Effector memory CD8-positive, alpha-beta T cell (primary cell): ENCODE measurements at places on chromosomes 16 and 17.

GRCh38 chr17:69883120-69883519 lies 191.9 kb upstream of the KCNJ16 start:
- DNase-seq: no peak

GRCh38 chr17:7851438-7852261 lies 3.2 kb upstream of the TMEM88 start:
- DNase-seq: peak; percentile 94

DNA sequence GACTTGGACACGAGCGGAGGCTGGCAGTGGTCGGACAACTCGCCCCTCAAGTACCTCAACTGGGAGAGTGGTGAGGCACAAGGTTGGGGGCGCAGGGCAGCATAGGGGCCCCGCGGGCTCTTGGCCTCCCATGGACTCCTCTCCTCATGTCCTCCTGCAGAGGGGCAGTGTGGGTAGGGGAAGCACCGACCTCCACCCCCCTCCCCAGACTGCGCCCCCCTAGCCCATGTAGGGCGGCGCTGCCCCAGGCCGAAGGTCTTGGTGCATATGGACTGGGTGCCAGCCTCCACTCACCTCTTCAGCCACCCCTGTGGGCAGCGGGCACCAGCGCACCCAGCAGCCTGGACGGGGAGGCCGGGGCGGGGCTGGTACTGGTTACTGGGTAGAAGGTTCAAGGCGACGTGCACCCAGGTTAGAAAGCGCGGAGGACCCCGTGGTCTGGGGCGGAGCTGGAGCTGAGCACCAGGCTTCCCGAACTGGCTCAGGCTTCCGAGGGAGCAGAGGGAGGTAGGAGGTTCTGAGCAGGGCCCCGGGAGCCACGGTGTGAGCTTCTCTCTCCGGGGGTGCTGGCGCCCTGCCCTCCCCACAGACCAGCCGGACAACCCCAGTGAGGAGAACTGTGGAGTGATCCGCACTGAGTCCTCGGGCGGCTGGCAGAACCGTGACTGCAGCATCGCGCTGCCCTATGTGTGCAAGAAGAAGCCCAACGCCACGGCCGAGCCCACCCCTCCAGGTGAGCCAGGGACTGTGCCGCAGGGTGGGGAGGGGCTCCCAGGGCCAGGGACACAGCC lies 39.5 kb downstream of the MRC2 start:
- no peak for DNase-seq

GRCh38 chr17:18250708-18251107 lies 7.8 kb downstream of the FLII start:
- no peak for DNase-seq

DNA sequence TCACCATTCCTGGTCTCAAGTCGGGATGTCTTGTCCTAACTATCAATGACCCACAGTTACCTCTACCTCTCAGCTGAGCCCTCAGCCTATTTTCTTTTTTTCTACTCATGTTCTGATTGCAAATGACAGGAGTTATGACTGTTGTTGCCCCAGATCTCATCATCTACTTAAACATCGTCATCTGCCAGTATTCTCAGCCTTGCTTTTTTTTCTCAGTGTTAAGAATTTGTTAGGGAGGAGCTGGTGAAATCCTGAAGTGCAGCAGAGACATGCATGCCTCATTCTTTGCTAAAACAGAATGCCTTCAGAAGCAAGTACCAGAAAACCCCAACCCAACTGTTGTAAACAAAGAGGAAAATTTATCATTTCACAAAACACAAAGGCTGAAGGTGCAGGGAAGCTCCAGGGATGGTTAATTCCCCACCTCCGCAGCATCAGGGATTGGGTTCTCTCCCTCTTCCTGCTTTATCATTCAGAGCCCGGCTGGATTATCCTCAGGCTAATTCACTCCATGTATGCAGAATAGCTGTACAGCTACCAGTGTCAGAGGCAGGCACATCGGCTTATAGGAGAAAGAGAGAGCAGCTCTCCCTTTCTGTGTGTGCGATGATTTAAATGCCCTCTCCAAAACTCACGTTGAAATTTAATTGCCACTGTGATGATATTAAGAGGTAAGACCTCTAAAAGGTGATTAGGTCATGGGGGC lies 540.8 kb upstream of the HSBP1 start:
- DNase-seq: no peak

GRCh38 chr17:37116671-37117185 lies 168.0 kb downstream of the AATF start:
- no peak for DNase-seq

DNA sequence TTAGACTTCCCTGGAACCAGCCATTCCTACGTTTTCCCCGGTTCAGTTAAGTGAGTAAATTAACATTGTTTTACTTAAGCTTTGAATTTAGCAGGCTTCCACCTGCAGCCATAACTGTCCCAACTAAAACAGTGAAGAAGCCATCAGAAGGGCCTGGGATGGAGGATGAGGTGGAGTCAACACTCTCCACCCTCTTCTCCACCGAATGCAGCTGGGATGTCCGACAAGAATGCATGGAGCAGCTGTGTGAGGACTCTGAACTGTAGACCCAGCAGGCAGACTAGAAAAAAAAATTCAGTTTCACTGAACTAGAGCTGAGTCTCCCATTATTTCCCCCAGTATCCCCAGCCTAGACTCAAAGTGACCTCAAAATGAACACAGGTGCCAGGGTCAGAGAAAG lies 114.8 kb downstream of the C16orf95 start:
- no peak for DNase-seq

DNA sequence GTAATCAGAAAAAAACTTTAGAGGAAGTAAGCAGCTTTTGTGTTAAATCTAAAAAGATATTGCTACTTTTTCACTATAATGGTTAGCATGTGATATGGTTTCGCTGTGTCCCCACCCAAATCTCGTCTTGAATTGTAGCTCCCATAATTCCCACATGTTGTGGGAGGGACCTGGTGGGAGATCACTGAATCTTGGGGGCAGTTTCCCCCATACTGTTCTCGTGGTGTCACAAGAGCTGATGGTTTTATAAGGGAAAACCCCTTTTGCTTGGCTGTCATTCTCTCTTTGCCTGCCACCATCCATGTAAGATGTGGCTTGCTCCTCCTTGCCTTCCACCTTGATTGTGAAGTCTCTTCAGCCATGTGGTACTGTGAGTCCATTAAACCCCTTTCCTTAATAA lies 117.1 kb downstream of the KCNJ2 start:
- DNase-seq: no peak

- DNase-seq: no peak
These were observed 1.6 kb upstream of the SMTNL2 start for GRCh38 chr17:4582691-4583090.

GRCh38 chr16:79562166-79562823 lies 38.2 kb downstream of the MAF start:
- no peak for DNase-seq

GRCh38 chr16:58046936-58047335 lies 21.4 kb downstream of the MMP15 start:
- DNase-seq: no peak

GRCh38 chr17:64157669-64158180 lies 27.8 kb upstream of the ERN1 start:
- DNase-seq: no peak

DNA sequence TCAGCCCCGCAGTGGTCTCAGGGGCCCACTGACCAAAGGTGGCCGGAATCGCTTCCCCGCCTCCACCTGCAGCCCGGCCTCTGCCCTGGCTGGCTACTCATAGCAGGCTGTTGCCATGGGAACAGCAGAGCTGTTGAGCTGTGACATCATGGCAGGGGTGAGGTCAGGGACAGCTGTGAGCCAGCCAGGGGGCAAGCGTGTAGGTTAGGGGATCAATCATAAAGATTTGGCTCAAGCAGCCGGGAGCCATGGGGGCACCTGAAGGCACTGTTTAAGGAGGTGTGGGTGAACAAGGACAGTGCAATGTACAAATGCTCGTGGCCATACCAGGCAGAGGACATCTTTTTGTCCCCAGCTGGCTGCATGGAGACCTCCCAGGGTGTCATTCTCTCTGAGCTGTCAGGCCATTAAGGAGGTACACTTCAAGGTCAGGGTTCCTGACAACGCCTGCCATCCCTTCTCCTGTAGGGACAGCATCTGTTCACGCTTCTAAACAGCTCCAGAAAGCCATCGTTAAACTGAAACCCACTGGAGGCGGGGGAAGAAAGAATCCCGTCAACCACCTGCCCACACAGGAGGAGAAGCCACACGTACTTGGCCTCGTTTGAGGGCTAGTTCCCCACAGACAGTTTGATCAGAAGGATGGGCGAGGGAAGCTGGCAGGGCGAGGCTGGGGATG lies at the start of gene CEP295NL:
Gene CEP295NL (minus strand): TSS at position 101 of the 679 bp plus-strand sequence. CDS start 1,373 bp downstream, outside the sequence.
- DNase-seq: no peak

DNA sequence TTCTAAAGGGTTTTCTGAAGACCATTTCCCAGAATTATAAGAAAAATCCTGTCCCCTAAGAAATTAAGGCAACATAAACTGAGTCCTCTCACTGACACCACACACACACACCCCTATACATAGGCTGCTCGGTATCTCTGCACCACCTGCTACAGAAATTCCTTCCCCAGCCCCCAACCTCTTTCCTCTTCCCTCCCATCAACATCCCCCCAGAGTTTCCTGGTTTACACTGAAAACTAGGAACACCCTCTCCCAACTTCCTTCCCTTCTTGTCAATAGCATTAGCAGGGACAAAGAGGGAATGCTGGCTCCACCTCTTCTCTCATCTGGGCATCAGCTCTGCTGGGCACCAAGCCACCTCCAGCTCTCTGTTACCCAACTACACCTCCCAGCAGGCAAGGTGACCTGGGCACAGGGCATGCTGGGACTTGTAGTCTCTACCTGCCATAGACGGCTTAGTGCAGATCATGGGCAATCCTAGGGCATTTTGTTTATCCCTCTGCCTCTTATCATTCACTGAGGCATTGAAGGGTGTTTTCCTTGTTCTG lies 15.7 kb downstream of the CAVIN1 start:
- peak; percentile 59 for DNase-seq

GRCh38 chr17:68424861-68425260 lies 32.4 kb downstream of the WIPI1 start:
- no peak for DNase-seq

- DNase-seq: no peak
These were observed 57.9 kb downstream of the GNA13 start for GRCh38 chr17:64998436-64999190.

- no peak for DNase-seq
These were observed 16.5 kb downstream of the NMT1 start for GRCh38 chr17:45077643-45078042.

GRCh38 chr16:73037845-73038570 lies 9.9 kb downstream of the ZFHX3 start:
- no peak for DNase-seq
